Left renal cortex interstitium (tissue), 4 donors: ENCODE measurements at places on chromosomes 1 and 21.

GRCh38 chr1:244796719-244797406, 38.6 kb upstream of the COX20 start:
- DNase-seq: peak; percentile 29

DNA sequence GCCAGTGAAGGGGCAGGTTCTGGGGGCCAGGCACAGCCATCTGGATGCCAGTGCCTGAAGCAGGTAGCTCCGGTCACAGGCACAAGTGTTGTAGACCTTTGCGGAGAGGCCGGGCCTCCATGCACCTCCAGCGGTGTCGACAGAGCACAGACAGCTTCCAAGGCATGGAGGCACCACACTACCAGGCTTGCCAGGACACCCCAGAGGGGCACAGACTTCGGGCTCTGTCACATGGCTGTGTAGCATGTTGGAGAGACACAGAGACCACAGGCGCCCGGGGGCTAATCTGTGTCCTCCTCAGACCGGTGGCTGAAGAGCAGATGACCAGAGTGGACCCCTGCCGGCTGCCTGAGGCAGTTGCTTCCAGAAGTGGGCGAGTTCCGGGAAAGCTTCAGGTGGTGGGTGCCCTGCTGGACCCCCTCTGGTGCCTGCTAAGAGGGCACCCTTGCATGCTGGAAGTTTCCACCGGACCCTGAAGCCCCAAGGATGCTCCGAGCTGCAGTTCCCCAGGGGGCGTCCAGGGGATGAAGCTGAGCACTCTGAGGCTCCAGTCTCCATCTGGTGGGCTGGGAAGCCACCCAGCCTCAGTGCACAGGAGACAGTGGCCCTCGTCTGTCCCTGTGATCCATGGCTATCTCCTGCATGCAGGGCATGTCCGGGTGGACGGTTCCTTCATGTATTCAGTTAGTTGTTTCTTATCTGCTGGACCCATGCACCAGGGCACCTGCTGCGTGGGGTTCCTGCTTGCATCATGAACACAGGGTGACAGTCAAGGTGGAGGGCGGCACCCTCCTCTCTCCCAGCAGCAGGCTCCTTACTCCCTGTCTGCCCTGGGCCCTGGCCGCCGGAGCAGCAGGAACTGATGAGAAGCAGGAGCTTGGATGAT, 82.4 kb downstream of the OBSCN start:
- no peak for DNase-seq

- DNase-seq: no peak
Observed at GRCh38 chr1:13456904-13457532, 46.8 kb downstream of the PRAMEF20 start.

GRCh38 chr1:48536477-48536876, 64.5 kb upstream of the SPATA6 start:
- DNase-seq: no peak

GRCh38 chr1:181251001-181251712, 162.7 kb downstream of the IER5 start:
- no peak for DNase-seq

DNA sequence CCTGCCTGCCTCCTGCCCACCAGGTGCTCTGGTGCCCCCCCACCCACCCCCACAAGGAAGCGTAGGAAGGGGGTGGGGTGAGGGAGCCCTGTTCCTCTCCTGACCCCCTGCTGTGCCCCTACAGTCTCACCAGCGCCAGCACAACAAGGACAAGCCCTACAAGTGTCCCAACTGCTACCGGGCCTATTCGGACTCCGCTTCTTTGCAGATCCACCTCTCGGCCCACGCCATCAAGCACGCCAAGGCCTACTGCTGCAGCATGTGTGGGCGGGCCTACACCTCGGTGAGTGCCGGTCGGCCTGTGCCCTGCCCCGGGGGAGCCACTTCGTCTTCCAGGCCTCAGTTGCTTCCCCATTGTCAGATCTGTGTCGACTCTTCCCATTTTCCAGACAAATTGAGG, 25.9 kb downstream of the A3GALT2 start:
- no peak for DNase-seq

- DNase-seq: no peak
Observed at GRCh38 chr1:82091729-82092128, 291.0 kb downstream of the ADGRL2 start.

GRCh38 chr21:43972850-43973633, 39.1 kb upstream of the TRAPPC10 start:
- no peak for DNase-seq

DNA sequence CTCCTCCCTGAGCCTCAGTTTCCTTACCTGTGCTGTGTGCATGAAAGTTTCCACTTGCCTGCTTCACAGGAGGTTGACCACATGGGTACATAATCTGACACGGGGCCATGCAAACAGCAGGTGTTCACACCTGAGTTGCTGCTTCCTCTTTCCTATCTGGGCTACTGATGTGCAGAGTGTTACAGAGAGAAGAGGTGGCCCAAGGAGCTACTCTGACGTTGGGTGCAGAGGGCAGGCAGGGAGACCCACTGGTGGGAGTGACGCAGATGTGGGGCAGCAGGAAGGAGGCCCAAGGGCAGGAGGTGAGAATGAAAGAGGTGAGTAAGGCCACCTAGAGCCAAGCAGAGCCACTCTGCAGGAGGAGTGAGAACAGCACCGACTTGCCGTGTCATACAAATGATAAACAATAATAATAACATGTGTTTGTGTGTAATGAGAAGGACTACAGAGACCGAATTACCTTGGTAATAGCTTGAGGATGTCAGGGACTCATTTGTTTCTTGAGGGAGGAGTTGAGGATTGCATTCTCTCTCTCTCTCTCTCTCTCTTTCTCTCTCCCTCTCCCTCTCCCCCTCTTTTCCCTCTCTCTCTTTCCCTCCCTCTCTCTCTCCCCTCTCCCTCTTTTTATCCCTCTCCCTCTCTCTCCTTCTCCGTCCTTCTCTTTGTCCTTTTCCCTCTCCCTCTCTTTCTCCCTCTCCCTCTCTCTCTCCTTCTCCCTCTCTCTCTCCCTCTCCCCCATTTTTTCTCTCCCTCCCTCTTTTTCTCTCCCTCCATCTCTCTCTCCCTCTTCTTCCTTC, 87.4 kb upstream of the IGSF21 start:
- no peak for DNase-seq

GRCh38 chr1:88104886-88105285, 579.2 kb upstream of the PKN2 start:
- no peak for DNase-seq

DNA sequence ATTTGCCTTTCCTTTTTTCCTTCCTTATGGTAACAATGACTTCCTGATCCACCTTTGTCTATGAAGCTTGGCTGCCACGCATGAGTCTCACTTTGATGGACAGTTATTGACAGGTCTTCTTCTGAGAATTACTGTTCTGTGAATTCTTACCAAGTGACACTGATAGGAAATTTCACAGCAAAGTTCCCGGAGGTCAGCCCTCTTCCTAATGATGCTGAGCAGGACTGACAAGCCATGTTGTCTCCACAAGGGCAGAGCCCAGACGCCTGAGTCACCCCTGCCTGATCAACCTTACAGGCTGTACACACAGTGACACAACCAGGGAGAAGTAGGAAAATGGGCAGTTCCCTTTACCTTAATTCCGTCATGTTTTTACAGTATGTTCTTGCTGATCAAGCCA, 44.2 kb downstream of the ZC3H11B start:
- DNase-seq: no peak

DNA sequence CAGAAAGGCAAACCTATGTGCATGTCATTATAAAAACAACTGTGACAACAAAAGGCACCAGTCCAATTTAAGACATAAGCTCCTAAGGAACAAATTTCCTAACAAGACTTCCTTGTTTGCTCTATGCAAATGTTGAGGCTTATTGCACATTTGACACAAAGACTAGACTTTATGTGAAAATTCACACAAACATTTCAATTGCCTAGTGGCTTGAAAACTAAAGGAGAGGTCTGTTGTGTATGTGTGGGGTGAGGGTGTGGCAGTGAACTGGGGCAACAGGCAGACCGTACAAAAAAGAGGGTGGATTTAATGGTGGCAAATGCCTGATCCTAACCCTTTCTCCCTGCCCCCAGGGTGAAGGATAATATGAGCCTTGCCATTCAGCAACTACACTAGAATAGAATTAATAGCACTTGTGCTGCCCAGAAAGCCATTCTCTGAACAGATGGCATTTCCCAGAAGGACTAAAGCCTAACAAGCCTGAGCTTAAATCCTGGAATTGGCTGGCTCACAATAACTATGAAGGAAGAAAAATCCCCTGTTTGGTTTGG, 73.9 kb downstream of the GLUL start:
- no peak for DNase-seq

DNA sequence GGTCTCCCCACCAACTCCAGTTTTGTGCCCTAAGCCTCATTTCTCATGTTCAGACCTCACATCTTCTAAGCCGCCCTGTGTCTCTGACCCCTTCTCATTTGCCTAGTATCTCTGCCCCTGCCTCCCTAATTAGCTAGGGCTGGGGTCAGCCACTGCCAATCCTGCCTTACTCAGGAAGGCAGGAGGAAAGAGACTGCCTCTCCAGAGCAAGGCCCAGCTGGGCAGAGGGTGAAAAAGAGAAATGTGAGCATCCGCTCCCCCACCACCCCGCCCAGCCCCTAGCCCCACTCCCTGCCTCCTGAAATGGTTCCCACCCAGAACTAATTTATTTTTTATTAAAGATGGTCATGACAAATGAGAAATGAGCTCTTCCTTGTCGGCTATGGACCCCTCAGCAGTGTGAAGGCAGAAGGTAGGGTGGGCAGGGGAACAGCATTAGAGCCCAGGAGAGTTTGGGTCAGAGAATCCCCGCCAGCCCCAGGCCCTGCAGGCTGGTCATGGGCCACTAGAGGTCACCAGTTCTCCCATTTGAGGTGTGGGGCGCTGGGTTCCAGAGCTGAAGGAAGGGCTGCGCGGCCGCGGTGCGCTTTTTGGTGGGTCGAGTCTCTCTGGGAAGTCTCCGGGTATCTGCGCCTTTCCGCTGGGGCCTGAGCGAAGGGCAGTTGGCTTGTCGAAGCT, 11.5 kb downstream of the ADAMTSL4 start:
- DNase-seq: no peak
